ENCODE measurements at places on chromosomes 5 and 9.

DNA sequence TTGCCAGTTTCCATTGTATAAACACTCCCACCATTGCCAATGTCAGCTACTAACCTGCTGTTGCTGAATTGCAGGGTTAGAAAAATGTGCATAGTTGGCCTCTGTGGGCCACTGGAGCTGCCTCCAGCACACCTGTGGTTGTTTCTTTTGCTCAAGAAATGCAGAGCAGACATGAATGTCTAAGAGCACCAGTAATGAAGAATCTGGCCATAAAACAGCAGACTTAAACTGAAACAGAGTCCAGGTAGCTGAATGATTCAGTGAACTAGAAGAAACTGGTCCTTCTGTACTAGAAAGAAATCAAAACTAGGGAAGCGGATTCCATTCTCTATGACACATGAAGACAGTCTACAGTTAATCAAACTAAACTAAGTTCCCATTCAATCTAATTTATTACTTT is 48.2 kb downstream of the NUDT12 start:
- DNase-seq: no peak

DNA sequence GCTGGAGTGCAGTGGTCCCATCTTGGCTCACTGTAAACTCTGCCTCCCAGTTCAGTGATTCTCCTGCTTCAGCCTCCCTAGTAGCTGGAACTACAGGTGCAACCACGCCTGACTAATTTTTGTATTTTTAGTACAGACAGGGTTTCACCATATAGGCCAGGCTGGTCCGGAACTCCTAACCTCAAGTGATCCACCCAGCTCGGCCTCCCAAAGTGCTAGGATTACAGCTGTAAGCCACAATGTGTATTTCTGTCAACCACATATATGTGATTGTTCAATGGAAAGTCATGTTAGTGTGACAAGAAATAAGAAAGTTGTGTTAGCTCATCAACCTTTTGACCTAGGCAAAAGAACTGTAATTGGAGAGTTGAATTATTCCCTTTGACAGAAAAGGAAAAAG is 677.1 kb upstream of the CHD1 start:
- no peak for DNase-seq

DNA sequence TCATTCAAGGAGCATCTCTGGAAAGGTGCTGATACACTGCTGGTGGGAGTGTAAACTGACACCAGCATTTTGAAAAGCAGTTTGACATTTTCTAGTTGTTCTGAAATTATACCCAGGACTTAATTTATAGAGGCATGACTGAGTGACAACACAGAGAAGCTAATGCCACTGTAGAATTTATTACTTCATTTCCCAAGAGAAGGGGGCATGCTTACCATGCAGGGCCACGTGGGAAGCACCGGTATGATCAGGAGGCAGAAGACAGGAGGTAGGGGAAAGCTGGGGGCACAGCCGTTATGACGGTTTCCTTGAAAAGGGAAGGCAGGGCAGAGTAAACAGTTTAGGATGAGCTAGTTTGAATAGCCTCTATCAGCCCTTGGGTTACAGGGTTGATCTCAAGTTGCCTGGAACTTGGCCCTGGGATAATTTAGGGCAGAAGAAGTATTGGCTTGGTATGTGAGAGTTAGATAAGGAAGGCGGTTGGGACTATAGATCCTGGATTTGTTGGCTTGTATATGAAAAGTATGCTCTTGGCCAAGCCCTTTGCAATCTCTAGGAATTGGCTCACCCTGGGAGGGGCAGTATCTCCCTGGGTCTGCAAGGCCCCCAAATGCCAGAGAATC is 305.7 kb downstream of the ENC1 start:
- DNase-seq: no peak

GRCh38 chr5:55816342-55816741 is 34.8 kb upstream of the IL31RA start:
- no peak for DNase-seq

GRCh38 chr5:69024241-69024651 is 69.6 kb upstream of the SLC30A5 start:
- no peak for DNase-seq

DNA sequence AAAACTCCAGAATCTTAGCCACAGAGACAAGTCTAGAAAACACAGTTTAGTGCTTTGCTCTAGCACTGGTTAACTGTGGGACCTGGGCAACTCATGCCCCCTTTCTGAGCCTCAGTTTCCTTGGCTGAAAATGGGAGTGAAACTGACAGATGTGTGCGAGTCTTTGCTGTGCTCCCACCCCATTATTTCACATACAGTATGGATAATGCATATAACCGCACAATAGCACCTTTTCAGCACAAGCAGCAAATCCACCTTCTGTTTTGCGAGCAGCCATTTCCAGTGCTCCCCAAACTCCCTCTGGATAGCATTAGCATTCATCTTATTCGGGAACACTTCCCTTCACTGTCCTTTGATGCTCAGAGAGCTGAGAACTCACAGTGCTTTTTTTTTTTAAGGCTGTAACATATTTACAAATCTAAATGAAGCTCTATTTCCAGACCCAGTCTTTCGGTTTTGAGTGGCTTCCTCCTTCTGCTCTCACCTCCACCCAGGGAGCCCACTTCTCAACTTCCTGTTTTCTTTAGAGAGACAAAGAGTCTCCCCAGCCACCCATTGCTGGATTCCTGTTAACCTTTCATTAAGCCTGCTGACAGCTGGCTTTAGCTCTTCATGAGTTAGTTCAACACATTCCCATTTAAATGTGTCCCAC is 49.2 kb downstream of the TIMD4 start:
- no peak for DNase-seq

- no peak for DNase-seq
Measured at GRCh38 chr9:32703635-32704034, 68.2 kb upstream of the TAF1L start.

DNA sequence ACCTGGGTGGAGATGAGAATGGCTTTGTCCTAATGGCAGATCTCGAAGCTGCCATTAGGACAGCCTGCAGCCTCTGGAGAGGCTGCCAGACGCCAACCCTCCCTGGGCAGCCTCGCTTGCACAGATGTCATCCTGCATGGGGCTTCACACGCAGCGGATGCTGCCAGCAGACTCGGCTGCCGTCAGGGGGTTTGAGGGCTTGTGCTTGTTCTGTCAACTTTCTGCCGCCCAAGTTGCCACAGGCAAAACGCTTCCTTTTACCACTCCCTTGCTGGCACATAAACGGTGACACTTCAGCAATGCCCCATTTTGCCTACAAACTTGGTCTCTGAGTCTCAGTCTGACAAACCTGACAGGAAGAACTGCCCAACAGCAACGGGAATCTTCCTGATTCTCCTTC is 24.7 kb downstream of the DAP start:
- no peak for DNase-seq

Measured in stimulated activated CD8-positive, alpha-beta memory T cell treated with anti-CD3 and anti-CD28 coated beads, Interleukin-7, amount 100 ng/mL, for 1 hour (primary cell).